Cardiac muscle cell (in vitro differentiated cells and primary cell): ENCODE measurements at places on chromosomes 2 and 18.

DNA sequence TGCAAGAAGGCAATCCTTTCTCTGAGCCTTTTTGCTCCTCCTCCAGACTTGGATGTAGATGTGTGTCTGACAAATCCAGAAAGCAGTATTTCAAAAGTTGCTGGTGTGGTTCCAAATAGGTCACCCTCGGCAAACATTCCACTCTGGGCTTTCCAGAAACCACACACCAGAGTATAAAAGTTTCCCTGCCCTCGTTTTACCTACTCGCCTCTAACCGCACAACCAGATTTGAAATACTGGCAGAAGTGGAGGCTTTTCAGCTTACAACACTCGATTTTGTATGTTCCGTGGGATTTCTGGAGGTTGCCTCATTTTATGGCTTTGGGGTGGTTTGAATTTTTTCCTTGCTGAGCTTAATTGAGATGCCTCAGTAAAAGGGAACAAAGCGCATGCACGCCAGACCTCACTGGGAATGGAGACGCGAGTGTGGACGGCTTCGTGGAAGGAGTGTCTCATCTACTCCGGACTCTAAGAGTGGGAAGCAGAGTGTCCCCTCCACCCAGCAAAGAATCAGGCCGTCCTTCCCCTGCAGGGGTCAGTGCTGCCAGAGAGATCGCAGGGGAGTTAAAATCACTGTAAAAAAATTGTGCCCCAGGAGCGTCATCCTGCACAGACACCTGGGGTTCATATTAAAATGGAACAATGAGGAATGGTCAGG is 44.0 kb upstream of the RPL31 start:
- DNase-seq, result no peak

DNA sequence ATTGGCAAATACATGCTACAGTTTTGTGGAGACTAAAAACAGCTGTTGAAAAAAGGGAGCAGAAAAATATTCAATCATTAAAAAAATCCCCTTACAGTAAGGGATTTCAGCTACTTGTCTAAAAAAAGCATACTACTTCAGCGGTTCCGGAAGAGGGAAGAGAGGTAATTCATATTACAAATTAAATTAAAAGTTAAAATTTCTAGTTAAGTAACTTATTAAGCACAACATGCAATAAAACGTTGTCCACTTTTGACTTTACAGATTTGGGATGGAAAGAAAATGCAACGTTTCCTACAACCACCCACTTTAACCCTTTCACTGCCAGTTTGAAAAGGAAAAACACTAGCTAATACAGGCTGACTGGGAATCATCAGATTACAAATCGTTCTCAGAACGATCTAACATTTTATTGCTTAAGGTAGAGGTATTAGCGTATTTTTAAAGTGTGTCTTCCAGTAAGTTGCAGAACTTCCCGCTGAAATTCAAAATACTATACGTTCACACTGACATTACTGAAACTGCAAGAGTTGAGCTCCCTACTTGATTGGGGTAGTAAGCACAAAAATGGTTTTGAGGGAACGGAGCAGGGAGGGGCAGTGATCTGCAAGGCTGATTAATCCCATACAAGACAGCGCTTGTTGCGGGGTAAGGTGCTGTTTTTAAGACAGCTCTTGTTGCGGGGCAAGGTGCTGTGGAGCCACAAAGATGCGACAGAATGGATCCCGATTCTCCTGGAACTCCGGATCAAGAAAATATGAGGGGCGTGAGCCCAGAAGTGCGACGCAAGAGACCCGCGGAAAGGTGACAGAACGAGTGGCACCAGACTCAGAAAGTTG is 743 bp downstream of the HADHA start:
- peak; percentile 25 for DNase-seq

DNA sequence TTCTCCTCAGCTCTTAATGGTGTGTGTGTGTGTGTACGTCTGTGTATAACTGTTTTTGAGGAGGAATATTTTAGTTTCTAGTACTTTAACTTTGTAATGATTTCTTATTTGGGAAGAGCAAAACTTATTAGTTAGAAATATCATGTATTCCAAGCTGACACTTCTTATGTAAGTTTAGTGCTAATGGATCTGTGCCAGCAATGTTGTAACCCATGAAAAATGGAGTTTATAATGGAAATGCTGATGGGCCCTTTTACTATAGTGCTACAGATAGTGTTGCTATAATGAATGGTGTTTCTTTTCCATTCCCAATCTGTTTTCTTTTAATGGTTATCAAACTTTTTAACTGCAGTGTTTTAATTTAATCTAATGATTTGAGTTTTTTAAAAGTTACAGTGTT is 49.8 kb upstream of the OTX1 start:
- DNase-seq, result peak; percentile 63

DNA sequence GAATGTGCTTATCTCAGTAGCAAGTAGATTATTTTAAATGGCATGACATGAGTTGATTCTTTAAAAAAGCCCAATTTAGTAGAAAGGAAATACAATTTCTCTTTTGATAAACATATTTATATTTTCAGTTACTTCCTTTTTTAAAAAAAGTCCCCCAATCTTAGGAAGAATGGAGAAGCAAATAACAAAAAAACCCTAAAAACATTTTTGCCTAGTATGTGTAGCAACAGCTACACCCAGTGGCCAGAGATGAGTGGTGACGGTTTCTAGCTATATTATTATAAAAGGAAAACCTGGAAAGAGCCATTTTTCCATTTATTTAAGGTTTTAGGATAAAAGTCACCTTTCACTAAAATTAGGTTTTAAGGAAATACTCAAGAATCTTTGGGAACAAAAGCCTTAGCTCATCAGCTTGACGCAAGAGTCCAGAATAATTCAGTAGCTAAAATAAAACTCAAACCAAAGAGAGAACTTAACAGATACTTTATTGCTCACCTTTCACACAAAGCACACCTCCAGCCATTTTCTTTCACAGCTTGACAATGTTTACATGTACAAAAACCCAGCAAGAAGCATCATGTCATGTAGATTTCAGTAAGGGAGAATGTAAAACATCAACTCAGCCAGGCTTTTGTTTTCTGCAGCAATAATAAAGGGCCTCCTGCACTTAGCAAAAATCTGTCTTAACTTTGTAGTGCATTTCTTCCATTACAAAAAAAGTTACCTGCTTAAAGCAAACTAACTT is 15.7 kb downstream of the FAM98A start:
- DNase-seq, result peak; percentile 59

GRCh38 chr2:224174990-224175389 is 135.9 kb upstream of the SERPINE2 start:
- no peak for DNase-seq

- no peak for DNase-seq
Observed at GRCh38 chr2:552906-553305, 124.3 kb downstream of the TMEM18 start.

DNA sequence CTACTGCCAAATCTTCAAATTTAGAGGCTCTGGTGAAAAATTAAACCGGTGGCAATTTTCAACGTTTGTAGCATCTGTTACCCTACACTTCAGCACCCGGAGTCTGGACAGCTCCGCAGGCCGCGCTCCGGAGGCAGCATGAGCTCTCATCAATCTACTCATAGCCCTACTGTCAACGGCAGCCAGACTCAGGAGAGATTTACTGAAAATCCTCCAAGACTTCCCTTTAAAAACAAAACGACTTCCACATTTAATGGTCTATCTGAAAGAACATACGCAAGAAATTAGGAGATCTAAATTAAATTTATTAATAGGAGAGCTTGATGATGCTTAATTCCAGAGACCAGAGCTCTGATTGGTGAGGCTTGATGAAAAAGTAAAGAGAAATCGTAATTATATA is 970 bp upstream of the ADCYAP1 start:
- DNase-seq, result peak; percentile 83

DNA sequence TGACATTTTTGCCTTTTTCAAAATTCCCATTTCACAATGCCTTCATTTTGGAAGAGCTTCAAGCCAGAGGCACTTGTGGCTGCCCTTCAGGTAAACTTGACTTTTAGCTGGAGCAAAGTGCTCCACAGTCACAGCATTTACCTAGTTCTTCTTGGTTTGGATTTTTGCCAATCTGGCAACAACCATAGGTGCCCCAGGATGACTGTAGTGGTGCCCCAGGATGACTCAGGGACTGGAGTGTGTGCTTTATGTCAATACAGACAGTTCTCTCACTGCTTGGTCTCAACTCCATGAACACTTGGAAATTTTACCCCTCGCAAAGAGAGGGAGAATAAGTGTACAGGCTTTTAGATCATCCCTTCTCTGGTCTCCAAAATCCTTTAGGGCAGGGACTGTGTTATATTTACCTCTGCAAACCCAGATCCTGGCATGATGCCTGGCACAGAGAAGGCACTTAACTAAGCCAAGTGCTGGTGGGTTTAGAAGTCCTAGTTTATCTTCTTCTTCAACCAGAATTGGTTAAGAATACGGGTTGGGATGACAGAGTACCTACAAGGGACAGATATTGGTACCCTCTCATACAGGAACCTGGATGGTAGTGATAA is 15.3 kb upstream of the PTPN4 start:
- no peak for DNase-seq

DNA sequence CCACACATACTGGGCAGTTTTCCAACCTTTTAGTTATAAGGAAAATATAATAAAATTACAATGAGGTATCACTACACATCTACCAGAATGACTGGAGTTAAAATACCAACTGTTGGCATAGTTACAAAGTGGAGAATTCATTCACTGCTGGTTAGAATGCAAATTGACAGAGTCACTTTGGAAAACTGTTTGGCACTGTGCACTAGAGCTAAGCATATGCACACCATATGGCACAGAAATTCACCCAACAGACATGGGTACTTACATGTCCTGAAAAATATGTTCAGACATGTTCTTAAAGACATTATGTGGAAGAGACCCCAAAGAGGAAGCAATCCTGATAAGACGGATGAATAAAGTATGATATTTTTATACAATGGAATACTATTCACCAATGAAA is 686.1 kb upstream of the RAB6C start:
- no peak for DNase-seq

DNA sequence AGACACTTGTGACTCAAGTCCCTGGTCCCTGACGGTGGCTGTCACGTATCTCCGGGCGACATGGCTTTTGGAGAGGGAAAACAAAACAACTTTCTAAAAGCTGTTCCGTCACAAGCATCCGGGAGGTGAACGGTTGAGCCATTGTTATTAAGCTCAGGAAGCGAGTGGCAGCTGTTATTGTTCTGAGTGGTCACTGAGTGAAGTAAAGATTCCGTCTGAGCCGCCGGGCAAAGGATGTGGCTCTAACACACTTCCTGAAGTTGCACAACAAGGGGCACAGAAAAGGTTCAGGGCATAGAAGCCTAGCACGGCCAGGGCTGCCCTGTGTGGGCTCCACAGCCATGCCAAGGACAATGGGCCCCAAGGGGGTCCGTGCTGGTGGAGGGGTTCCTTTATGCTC is 24.3 kb downstream of the INPP5D start:
- DNase-seq, result no peak

DNA sequence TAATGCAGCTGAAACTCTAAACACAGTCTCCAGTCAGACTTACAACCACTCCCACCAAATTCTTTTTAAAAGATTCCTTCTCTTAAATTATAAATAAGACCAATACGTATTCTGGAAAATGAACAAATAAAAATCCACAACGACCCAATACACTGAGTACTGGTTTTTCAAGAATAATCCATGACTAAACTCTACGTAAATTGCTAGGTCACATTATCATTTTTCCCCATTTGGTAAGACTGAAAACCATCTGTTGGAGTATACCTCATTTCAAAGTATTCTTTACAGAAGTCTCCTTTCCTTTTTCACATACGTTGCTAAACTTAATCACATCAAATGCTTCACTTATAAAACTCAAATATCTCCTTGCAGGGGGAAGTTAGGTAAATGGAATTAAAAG is 6.0 kb downstream of the ZNF516 start:
- DNase-seq, result no peak

GRCh38 chr2:43212216-43212835 is 14.1 kb downstream of the ZFP36L2 start:
- DNase-seq, result no peak

GRCh38 chr2:162565666-162566065 is 221.7 kb downstream of the GCA start:
- DNase-seq, result no peak

DNA sequence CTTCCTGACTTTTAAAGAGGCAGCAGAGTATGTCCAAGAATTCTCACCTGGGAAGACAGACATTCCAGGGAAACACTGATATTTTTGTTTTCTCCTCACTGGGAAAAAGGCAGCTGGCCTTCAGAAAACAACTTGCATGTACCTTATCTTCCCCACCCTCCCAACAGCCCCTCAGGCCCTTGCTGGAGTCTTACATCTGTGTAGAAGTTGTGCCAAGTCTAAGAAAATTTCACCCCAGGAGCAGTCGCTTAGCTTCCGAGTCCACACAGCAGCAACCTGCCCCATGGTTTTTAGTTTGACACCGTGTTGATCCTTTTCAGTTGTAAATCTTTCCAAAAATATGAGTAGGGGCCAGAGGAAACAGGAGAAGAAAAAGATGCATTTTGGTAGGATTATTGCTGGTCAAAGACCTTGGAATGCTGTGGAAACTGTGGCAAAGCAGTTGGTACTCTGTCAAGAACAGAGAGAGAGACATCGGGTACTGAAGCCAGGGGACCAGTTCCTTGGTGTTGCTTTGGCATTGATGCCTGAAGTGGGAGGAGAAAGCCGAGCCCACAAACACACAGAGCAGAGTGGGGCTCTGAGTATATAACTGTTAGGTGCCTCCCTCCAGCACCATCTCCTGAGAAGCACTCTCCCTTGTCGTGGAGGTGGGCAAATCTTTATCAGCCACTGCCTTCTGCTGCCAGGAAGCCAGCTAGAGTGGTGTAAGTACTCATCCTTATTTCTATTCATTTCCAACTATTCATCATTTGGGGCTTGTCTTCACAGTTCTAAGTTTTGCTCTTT is at the start of gene SLC14A1:
TSS of gene SLC14A1 (plus strand) at position 615 of the 789 bp plus-strand sequence. CDS start 6,140 bp downstream, outside the sequence.
- no peak for DNase-seq

- no peak for DNase-seq
Observed at GRCh38 chr2:100632037-100632436, 69.2 kb downstream of the PDCL3 start.
